ENCODE measurements at places on chromosomes 12 and 14.

GRCh38 chr12:129409281-129409680, 494.5 kb downstream of the TMEM132D start:
- no peak for DNase-seq

- no peak for DNase-seq
Observed at GRCh38 chr12:19263672-19264071, 134.1 kb downstream of the PLEKHA5 start.

DNA sequence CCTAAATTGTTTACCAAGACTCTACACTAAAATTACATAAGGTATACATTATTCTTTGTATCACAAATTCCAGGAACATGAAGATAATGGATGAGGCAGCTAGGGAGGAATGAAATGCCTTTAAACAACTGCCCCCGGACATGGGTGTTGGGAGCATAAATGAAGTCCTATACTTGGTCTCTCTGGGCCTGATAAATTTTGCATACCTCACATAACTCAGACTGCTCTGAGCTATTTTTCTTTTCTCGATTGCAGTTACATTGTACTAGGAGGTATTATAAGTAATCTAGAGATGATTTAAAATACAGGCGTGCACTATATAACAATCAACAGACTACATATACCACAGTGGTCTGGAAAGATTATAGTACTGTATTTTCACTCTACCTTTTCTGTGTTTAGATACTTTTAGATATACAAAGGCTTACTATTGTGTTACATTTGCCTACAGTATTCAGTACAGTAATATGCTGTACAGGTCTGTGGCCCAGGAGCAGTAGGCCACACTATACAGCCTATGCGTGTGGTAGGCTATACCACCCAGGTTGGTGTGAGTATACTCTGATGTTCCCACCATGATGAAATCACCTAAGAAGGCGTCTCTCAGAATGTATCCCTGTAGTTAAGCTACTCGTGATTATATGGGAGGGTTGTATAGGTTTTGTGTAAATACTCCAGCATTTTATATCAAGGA, 14.3 kb downstream of the FNTB start:
- no peak for DNase-seq

- DNase-seq: no peak
Observed at GRCh38 chr12:7844116-7844515, 28.6 kb downstream of the SLC2A14 start.

- no peak for DNase-seq
Observed at GRCh38 chr12:47346251-47347019, 266.7 kb upstream of the AMIGO2 start.

DNA sequence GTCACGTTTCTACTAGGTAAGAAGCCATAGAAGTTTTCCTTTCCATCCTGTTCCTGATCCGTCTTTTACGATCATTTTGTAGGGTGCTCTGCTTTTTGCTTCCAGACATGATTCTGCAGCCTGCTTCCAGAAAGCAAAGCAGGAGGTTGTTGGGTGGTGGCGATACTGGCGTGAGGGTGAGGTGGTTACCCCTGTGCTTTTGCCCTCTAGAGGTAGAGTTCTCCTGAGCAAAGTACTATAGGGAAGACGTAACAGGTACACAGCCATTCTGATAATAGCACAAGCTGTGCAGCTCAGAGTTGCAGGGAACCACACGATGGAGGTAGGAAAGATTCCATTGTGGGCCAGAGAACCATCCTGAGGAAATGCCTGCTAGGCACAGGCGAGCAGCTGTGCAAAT, 186.0 kb downstream of the PAH start:
- DNase-seq: no peak

GRCh38 chr12:109618082-109618481, 44.5 kb downstream of the MVK start:
- DNase-seq: no peak

DNA sequence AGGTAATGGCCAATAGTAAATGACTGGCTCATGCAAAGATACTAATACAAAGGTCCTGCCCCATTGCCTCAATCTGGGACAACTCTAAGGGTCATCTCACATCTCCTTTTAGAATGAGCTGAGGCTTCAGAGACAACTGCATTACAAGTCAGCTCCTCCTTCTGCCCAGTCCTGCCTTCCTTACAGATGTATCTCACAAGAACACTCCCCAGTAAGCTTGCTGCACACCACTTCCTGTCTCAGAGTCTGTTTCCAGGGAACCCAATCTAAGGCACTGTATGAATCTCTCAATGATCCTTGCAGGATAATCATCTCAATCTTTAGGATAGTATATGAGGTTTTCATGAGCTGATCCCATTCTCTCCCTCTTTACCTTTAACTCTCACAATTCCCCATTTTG, 57.8 kb upstream of the ZDHHC17 start:
- no peak for DNase-seq

DNA sequence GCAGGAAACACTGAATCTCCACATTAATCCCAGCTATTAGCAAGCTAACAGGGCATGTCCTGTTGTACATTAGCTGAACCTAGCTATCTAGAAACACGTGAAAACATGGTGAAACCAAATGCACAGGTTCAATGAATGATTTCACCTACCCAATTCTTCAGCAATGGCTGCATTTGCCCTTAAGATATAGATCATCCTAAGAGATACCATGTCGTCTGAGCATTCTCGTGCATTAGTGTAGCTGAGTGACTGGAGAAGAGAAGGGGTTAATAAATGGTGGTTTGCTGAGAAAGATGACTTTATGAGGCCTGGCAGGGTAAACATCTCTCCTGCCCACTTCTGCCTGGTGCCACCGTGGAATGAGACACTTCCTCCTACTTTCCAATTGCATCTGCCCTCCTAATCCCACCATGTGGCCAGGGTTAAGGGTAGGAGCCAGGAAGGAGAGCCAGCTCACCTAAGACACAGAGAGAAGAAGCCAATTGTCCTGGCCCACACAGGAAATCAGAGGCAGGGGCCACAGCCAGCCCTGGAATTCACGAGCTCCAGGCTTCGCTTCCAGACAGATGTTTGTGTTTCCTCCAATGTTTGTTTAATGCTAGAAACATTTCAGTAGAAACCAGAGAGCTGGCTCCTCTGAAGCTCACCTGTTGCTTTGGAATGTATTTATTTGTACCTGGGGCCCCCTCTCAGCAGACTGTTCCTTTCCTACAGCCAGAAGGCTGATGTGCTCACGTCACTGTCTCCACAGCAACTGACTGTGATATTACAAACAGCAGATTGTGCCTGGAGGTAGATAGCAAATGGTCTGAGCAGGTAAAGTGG, 126.0 kb upstream of the PARP11 start:
- peak; percentile 52 for DNase-seq

GRCh38 chr12:68434391-68435298, 102.5 kb upstream of the MDM1 start:
- DNase-seq: no peak

- no peak for DNase-seq
Observed at GRCh38 chr12:131783915-131784541, 44.2 kb upstream of the MMP17 start.

- DNase-seq: no peak
Observed at GRCh38 chr14:99561864-99562263, 42.1 kb downstream of the CCDC85C start.

DNA sequence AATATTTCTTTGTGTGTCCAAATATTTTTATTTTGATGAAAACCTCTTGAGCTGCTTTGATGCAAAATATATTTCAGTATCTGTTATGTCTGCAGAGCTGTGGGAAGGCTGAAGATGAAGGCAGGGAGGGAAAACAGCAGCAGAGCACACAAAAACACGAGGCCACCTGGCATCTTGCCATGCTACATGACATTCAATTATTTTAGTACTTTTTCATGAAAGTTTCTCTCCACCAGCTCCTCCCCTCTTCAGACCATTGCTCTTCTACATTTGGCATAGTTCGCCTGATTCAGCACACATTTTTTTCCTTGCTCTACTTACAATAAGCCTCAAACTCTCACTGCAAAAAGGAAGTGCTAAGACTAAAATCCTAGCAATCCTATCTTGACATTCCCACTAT, 4.6 kb upstream of the ALX1 start:
- DNase-seq: no peak

- DNase-seq: no peak
Observed at GRCh38 chr14:77882636-77883035, 82.7 kb downstream of the ADCK1 start.

- no peak for DNase-seq
Observed at GRCh38 chr12:25695574-25695973, 142.5 kb upstream of the LMNTD1 start.

GRCh38 chr14:100728962-100729361, 2.3 kb downstream of the DLK1 start:
- no peak for DNase-seq

DNA sequence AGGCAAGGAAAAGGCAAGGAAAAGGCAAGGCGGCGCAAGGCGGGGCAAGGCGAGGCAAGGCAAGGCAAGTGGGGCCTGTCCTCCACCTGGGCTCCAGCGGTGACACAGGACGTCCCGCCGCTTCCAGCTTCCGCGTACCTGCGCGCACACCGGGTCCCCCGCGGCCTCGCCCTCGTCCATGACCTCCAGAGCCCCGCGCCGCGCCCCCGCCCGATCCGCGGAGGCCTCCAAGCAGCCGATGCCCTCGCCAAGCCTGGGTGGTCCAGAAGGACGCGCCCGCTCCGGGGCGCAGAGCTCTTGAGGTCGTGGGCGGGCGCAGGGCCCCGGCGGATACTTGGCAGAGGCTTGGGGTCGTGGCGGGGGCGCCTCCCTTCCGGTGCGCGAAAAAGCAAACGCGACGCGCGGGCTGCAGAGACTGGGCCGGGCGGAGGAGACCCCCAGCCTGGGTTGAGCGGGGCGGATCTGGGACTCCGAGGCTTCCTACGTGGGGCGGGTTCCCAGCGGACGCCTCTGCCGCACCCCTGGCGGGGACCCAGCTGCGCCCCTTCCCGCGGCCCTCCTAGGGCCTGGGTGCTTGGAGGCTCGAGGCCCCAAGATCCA, 60.8 kb upstream of the EIF5 start:
- DNase-seq: peak; percentile 55

Data from transverse colon (tissue), 4 donors.